ENCODE measurements at places on chromosomes 3 and 15.
A peak's percentile ranks its signal among the peaks of the same experiment; 100 is the strongest.

- DNase-seq = no peak
These were observed 304.6 kb upstream of the KCNMB2 start for GRCh38 chr3:178231645-178232044.

DNA sequence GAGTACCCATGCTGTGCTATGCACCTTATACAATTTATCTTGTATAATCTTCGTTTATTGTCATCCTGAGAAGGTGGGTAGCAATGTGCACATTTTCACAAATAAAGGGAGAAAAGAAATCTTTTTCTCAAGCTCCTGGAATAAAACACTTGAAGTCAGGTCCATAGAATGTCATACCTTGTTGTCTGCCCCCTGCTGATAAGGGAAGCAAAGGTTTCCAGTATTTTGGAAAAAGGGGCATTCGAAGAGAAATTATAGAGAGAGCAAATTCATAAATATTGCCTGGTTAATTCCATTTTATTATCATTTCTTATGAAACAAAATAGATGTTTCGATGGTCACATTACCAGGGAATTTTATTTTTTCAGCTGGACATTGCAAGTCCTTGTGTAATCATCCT is 277.8 kb downstream of the RAP2B start:
- no peak for DNase-seq

DNA sequence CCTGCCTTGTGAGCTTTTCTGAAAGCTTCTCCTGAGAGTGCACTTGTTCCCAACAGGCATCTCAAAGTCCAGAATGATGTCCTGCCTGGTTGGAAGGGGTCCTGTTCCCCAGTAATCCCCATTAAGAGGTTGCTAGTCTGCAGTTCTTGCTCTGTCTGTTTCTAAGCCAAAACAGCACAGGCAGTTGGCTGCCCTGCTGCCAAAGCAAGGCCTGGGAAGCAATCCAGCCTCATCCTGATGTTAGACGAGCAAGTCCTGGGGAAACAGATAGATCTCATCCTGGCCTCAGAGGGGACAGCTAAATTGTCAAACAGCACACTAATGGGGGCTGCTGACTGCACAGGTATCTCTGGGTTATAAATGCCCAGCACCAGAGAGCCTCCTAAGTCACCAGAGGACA is 198.0 kb downstream of the EPHB1 start:
- DNase-seq = no peak

DNA sequence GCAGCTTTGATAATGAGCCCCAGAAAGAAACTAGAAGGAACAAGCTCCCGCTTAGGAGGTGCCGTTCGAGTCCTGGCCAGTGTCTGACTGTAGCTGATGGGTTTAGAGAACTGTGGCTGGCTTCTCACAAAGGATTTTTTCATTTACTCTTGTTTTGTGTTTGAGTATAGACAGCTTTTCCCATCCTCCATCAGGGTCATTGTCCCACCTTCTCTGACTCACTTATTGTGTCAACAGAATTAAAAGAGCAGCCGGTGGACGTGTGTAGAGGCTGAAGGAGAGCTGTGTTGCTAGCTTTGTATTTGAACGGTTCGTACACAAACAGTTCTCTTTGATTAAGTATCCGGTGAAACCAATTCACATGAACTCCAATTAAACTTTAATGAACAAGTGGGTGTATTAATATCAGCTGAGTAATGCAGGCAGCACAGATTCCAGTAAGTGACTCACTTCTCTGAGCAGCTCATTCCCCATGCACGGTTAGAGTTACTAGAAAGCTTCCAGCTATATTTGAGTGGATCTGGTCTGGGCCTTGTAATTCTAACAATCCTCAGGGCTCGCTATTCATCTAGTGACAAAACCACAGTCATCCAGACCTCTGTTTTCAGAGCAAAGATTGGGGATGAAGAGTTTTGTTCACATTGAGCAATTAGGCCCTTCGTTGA is 141.0 kb downstream of the LPP start:
- DNase-seq = no peak

DNA sequence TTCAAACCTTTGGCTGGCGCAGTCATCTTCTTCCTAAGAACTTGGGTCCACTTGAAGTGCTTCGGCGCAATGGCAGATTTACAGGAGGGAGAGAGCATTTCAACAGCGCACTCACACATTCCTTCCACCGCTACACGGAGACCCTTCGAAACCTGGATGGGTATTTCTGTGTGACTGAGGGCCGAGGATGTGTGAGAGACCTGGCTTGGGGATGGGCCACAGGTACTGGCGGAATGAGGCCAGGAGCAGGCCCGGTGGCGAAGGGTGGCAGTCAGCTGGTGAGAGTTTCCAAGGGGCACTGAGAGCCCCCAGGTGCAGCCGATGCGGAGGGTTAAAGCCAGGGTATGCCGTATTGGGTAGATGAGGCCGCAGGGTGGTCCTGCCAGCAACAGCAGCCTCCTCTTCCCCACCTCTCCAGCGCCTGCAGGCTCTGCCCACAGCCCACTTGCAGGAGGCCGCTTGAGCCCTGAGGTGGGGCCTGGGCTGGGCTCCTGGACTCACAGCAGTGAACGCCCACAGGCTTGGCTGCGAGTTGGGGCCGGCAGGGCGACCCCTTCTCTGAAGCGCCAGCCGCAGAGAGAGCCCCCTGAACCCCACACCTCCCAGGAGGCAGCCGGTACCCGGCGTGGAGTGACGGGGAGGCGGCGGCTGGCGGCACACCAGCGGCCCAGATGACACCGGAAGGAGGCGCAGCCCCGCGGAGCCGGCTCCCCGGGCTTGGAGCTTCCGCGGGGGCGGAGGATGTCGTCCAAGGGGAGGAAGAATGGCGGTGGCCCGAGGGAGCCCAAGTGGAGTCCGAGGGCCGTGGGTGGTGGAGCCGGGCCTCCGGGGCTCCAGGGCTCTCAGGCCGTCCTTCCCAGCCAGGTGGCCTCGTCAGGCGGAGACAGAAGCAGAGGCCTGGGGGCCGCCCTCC is 166.5 kb downstream of the NSMCE3 start:
- DNase-seq = no peak

- DNase-seq = no peak
These were observed 220.7 kb downstream of the FHIT start for GRCh38 chr3:61030469-61031035.

- DNase-seq = no peak
These were observed 89.6 kb downstream of the GAP43 start for GRCh38 chr3:115712871-115713270.

GRCh38 chr3:158267015-158267414 is 157.1 kb downstream of the RSRC1 start:
- DNase-seq = no peak

DNA sequence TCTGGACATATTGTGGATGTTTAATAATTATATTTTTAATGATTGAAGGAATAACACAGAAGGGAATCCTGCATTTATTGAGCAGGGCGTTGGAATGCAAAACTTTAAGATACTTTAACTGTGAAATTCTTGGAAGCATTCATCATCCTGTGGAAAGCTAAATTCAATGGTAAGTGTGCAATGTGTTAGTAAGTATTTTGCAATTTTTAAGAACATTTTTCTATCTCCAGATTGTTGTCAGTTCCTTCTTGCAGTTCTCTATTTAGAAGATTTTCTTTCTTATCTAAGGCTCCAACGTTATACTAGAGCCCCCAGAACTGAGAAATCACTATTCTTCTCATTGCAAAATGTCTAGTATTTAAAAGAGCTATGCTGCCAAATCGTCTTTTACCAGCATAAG is 132.2 kb upstream of the TSC22D2 start:
- DNase-seq = no peak

DNA sequence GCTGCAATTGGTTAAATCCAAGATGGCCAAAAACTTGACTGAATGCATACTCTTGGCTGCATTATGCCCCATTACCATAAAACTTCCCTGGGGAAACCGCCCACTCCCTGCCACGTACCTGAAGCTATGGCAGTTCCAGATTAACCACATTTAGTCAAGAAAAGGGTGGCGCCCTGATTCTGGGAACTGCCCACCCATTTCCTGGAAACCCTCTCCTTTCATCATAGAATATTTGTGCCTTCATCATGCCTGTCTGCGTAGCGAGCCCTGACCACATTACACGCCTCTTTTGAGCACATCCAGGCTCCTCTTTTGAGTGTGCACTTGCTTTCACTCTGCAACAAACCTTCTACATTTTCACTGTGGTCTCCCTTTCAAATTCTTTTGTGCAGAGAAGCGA is 5.2 kb downstream of the LINS1 start:
- peak; percentile 72 for DNase-seq

- no peak for DNase-seq
These were observed 557.0 kb upstream of the SGO1 start for GRCh38 chr3:20742903-20743552.

DNA sequence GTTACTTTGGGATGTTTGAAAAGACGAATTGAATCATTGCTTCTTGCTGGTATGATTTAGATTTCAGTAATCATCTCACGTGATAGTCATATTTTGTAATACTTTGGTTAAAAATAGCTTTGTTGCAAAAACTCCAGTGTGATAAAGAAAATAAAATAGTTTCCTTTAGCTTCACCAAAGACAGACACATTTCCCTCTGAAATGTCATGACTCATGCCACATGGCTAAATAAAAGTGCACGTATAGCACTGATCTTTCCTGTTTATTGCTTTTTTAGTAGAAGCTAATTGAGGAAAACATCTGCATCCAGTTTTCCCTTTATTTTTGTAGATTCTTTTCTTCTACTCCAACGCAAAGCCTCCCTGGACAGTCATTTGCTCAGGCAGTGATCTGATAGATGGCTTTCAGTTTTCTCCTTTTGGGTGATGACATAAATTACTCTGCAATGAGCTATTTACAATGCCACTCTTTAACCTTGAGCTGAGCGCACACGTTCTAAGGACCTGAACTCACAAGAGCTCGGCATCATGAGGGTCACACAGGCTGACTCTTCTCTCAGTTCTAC is 84.9 kb downstream of the ARNT2 start:
- no peak for DNase-seq

DNA sequence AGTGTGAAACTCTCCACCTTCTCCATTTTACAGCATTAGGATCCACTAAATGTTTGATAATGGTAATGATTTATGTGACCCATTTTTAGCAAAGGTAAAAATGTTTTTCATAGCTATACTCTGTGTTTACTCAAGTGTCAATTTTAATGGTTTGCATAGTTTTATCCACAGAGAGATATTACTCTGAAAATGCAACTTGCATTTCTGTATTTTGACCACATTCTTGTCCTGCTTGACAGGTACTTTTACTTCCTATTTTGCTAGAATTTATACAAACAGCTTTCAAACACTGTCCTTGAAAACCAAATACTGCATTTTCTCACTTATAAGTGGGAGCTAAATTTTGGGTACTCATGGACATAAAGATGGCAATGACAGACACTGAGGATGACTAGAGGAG is 62.9 kb downstream of the SERPINI1 start:
- no peak for DNase-seq

DNA sequence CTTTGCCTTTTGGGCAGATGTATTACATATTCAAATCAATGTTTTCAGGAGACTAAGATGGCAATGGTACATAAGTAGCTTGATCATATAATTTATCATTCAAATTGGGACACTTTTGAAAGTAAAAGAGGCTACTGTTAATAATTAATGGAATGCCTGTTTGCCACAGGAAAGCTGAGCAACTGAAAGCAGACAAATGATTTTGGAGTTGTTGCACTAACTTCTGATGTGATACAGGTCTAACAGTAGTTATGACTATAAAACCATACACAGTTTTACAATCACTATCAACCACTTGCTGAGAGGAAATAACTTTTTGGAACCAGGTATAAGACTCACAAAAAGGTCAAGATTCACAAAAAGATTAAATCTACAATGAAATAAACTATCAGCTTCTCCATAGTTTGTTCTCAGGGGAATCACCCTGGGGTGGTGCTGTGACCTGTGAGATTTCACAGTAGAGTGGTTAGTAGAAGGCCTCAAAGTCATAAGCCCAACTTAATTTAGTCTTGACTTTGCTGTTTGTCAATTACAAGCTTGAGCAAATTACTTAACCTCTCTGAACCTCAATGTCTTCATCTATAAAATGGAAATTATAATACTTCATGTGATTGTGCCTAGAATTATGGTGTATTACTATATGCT is 42.7 kb downstream of the HHLA2 start:
- DNase-seq = no peak

DNA sequence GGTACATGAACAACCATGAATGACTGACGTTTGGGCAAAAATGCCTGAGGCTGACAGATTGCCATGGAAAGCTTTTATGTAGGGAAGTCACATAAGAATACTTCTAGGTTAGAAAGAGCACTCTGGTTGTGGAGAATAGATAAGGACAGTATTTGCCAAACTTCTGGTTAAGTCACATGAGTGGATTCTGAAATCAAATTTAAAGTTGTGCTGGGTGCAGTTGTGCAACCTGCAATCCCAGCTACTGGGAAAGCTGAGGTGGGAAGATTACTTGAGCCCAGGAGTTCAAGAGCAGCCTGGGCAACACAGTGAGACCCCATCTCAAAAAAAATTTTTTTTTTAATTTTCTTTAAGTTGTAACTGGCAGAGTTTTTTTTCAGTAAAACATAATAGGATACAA is 7.2 kb upstream of the ZNF148 start:
- no peak for DNase-seq

- no peak for DNase-seq
These were observed 21.9 kb upstream of the APH1B start for GRCh38 chr15:63255489-63255990.
